ENCODE measurements at places on chromosomes 1 and 21.

GRCh38 chr1:235673981-235674380 is 24.4 kb upstream of the GNG4 start:
- H3K36me3 ChIP-seq = peaks cover 75% of the 10 kb centered on the region
- peaks cover 28% of the 10 kb centered on the region for H3K4me1 ChIP-seq
- peak overlapping the region; percentile 63 for H3K27ac ChIP-seq
- H3K27me3 ChIP-seq = peaks cover 4% of the 10 kb centered on the region
- peak overlapping the region; percentile 56 for H3K4me3 ChIP-seq

DNA sequence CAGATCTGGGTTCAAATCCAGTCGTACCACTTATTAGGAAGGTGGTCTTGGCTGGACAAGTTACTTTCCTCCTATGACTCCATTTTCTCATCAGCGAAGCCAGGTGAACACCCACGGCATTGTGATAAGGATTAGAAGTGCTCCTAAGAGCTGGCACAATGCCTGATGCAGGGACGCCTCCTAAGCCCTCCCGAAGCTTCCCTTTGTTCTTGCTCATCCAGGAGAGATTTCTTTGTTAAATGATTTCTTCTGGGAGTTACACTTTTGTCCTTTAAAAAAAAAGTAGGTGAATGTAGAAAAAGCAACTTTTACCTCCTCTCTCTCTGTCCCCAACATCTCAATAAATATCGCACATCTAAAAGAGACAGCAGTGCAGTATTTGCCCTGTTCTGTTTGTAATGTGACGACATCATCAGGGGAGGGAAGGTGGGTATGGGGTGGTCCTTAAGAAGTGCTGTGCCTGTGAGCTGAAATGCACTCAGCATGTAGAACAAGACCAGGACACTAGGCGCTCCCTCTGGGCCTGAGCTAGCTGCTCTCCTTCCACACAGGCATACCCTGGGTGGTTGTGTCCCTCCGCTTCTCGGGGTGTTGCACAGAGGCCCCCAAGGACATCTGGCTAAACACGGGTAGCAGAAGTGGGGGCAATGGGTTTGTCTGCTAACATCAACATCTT is 43.9 kb downstream of the SUSD4 start:
- no peaks in the 10 kb centered on the region for H3K36me3 ChIP-seq
- no peaks in the 10 kb centered on the region for H3K27me3 ChIP-seq
- H3K27ac ChIP-seq = no peak overlapping the region
- no peak for DNase-seq
- no peak overlapping the region for H3K4me3 ChIP-seq

DNA sequence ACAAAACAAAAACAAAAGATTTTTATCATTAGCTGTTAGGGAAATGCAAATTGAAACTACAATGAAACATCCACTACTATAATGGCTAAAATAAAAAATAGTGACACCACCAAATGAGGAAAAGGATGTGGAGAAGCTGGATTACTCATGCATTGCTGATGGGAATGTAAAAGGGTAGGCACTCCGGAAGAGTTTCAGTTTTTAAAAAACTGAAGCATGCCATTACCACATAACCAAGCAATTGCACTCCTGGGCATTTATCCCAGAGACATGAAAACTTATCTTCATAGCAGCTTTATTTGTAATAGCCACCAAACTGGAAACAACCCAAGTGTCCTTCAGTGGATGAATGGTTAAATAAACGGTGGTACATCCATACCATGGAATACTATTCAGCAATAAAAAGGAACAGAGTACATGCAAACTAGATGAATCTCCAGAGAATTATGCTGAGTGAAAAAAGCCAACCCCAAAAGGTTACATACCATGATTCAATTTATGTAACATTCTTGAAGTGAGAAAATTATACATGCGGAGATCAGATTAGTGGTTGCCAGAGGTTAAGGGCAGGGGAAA is 14.5 kb upstream of the CFAP298 start:
- H3K36me3 ChIP-seq = no peaks in the 10 kb centered on the region
- peaks cover under 1% of the 10 kb centered on the region for H3K27me3 ChIP-seq

- peaks cover 3% of the 10 kb centered on the region for H3K27me3 ChIP-seq
- DNase-seq = no peak
- H3K4me3 ChIP-seq = no peak overlapping the region
- peaks cover 37% of the 10 kb centered on the region for H3K4me1 ChIP-seq
- H3K36me3 ChIP-seq = no peaks in the 10 kb centered on the region
These were observed 2.2 kb upstream of the USP24 start for GRCh38 chr1:55217226-55217986.

DNA sequence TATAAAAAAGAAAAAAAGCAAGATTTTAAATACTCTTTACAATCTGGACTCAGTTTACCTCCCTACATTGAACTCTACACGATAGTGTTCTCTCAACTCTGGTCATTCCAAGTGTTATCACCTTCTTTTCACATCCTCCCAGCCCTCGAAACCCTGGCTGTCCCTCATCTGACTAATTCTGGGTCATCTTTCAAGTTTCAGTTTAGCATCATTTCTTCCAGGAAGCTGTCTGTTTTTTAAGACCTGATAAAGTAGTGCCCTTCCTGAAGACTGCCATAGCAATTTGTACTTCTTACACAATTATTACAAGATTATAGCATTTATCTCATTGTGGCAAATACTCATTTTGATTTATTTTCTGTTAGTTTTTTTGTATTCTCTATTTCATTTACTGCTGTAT is 1.2 kb downstream of the ALG14 start:
- H3K4me1 ChIP-seq = peaks cover 9% of the 10 kb centered on the region
- no peak for DNase-seq
- H3K36me3 ChIP-seq = no peaks in the 10 kb centered on the region
- H3K27me3 ChIP-seq = peaks cover 2% of the 10 kb centered on the region
- no peak overlapping the region for H3K27ac ChIP-seq

DNA sequence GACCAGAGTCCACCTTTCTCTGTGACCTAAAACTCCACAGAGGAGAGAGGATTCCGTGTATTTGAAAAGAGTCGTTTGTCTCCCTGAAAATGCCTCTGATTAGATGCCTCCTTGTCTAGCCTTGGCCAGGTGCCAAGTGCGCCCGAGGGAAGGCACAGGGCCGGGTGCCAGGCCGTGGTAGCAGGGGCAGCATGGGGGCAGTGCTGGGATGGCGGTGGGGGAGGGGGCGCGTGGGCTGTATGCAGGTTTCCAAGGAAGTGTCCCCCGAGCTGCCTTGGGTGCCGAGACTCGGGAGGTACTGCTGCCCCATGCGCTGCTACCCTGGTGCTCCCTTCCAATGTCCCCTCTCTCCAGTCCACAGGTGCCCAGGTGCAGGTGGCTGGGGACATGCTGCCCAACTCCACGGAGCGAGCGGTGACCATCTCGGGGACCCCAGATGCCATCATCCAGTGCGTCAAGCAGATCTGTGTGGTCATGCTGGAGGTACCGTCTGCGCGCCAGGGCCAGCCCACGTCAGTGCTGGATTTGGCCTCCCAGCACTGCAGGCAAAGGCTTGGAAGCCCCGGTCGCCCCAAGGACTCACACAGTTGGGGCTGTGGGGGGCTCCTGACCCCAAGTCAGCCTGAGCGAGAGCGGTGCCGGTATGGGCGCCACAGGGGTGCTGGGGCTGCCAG is 70.9 kb upstream of the COL6A1 start:
- H3K4me3 ChIP-seq = no peak overlapping the region
- DNase-seq = no peak
- no peaks in the 10 kb centered on the region for H3K36me3 ChIP-seq
- H3K27ac ChIP-seq = no peak overlapping the region
- no peaks in the 10 kb centered on the region for H3K27me3 ChIP-seq
